NCI-H460 (cell line): ENCODE measurements at places on chromosomes 4 and X.
A peak's percentile ranks its signal among the peaks of the same experiment; 100 is the strongest.

DNA sequence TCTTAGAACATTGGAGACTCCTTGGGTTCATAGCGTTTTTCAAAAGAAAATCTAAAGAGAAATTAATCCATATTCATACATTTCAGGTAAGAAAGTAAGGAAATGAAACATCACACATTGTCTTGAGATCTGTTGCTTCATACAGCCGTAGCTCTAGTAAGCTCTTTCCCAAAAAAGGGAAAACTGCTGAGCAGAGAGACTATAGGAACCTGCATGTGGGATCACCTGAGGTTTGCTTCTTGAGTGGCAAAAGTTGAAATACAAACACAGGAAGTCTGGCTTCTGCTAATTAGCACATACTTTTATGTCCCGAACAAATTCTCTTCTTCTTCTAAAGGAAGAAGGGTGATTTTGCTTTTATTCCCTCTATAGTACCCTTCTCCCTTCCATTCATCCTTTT, 57.7 kb downstream of the MRPL1 start:
- no peak for DNase-seq

DNA sequence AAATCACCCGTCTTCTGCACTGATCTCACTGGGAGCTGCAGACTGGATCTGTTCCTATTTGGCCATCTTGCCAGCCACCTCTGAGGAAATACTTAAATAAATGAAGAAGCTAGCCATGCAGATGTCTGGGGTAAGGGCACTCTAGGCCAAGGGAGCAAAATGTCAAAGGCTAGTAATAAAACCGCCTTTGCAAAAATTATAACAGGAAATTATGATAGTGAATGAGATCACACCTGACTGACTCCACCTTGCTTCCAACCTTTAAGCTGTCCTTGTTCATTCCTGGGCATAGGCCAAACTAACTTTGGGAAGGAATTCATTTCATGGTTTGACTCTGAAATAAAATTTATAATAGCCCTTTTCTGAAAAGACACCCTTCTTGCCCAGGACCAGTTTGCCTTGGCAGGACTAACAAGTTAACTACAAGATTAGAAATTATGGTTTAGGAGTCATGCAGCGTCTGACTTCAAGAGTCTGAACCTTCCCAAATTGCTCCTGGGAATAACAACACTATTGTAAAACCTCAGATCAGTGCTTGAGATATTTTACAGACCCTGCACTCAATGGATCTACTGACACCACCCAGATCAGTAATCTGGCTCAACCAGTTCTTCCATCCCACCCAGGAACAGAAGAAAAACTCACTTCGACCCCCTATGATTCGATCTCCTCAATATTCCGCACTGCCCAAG, 246.9 kb upstream of the HDX start:
- no peak for DNase-seq

GRCh38 chr4:110306303-110306702, 107.9 kb upstream of the ELOVL6 start:
- no peak for DNase-seq

DNA sequence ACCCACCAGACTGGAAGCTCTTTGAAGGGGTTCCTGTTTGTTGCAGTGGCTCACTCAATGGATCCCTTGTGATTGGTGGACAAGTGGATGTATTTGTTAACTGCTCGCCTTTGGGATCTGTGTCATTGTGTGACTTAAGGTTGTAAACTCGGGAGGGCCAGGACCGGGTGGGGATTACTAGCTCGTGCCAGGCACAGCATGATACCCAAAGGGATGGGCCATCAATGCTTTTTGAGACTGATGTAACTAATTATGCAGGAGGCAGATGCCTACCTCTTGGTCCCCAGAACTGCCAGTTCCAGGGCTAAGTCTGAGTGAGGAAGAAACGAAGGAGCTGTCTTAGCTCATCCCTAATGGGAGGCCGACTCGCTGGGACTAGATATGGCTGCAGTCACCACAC, 27.7 kb downstream of the UTP14A start:
- DNase-seq = no peak

GRCh38 chr4:7055990-7056325, 11.9 kb downstream of the GRPEL1 start:
- DNase-seq = no peak

- no peak for DNase-seq
Measured at GRCh38 chr4:851701-852430, 25.9 kb upstream of the CPLX1 start.

DNA sequence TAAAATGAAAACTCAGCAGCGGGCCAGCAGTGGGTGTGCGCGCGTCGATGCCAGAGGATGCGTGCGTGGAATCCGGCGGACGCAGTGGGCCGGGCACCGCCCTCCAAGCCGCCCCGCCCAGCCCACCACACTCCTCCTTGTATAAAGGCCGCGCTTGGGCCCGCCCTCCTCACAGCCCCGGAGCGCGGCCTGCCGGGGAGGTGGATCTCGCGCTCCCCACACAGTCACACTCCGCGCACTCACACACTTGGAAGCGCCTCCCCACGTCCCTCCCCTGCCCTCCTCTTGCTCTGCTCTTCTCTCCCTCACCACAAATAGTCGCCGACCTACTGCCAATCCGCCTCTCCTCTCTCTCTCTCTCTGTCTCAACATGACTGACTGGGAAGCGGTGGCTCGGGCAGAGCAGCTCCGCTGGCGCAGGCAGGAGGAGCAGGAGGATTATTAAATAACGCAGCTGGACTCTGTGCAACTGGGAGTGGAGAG, at the start of gene CCSER1:
Gene CCSER1, plus strand, starts transcription at position 172 of the 483 bp plus-strand sequence.
- peak; percentile 24 for DNase-seq

DNA sequence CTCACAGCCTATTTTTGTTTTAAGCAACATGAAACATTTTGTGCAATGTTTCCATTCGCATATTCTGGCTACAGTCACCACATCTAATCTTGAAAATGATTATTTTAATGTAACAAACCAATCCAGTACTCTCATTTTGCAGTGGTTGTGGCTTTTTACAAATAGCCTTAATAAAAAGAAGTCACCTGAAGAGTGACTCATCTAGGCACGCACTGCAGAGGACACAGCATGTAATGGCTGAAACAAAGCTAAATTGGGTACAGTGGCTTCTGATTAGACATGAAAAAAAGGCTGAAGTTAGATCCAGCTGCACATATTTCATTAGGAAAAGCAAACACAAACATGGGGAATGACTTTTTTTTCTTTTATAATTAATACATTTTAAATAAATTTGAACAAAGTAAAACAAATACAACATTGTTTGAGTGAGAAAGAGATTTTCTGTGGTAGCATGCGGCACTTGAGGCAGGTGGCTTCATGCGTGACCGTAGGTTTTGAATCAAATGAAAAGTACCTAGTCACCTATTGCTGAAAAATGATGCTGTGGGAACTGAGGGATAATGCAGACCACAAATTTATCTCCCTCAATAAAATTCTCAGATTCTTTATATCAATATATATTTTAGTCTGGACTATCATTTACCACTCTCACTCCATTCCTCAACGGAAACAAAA, 240.8 kb upstream of the DDX53 start:
- DNase-seq = no peak

DNA sequence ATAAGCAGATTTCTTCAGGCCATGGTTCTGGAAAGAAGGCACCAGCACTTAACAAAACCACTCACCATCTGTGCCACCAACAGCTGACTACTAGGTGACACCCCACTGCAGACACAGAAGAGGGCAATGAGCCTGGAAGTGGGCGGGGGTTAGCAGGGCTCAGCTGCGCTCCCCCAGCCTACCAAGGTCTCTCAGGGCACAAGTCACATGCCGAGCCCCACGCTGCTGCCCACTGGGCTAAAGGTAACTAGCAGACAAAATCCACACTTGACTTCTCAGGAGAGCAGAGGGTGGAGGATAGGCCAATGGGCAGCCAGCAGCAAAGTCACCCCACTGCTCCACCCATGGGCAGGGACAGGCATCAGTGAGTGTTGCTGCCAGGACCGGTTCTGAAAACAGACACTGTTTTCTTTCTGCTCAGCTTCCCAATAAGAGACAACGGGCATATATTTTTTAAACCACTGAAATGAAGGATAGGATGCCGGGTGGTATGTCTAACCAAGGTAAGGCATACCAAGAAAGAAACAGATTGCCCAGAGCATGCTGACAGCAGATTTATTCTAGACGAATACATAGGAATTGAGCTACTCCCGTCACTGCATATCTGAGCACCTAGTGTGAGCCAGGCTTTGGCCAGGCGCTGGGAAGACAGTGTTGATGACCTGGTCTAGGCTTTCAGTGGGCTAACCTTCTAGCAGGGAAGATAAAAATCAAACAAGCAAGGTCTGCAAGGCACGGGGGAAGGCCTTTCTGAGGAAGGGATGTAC, 20.1 kb downstream of the ACSL1 start:
- no peak for DNase-seq

- no peak for DNase-seq
Measured at GRCh38 chrX:10615931-10616774, 4.2 kb downstream of the MID1 start.

- no peak for DNase-seq
Measured at GRCh38 chr4:39046249-39046648, 14.0 kb upstream of the TMEM156 start.

GRCh38 chrX:84188320-84188834, 378 bp upstream of the RPS6KA6 start:
- peak; percentile 13 for DNase-seq

DNA sequence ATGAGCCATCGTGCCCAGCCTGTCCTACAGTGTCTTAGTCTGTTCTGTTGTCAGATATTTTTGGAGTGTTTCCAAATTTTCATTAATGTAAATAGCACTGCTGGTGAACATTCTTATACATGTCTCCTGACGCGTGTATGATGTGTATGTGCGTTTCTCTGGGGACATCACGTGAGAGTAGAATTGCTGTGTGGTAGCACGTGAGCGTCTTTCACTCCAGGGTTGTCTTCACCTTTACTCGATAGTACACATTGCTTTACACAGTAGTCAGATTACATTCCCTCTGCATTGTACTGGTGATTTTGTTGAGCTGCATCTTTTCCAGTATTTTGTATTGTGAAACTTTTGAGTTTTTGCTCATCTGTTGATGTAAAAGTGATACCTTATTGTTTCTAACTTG, 60.0 kb downstream of the ARHGAP10 start:
- DNase-seq = no peak

DNA sequence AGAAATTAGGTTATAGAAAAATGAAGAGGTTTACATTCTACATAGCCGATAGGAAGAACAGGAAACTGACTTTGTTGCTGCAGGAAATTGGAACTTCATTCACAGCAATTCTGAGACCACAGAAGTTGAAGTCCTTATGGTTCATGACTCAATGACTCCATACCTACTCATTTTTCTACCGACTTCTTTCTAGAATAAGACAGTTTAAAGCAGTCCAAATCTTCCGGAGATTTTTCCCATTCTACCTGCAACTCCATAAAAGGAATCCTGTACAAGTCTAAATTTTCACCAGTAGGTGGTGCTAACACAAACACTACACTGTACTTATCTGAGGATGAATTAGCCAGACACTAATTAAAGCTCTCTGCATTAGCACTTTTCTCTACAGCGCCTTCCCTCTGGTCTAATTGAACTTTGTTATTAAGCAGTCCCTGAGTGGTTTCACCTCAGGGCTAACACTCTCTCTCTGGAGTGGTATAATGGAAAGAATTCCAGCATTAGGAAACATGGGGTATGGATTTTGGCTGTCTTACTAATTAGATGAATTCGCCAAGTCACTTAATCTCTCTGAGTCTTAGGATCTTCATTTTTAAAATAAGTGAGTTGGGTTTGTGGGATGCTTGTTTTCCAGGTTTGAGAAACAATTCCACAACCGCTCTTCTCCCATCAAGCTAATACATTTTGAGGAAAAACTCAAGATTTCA, 167.9 kb downstream of the SMIM20 start:
- peak; percentile 24 for DNase-seq

DNA sequence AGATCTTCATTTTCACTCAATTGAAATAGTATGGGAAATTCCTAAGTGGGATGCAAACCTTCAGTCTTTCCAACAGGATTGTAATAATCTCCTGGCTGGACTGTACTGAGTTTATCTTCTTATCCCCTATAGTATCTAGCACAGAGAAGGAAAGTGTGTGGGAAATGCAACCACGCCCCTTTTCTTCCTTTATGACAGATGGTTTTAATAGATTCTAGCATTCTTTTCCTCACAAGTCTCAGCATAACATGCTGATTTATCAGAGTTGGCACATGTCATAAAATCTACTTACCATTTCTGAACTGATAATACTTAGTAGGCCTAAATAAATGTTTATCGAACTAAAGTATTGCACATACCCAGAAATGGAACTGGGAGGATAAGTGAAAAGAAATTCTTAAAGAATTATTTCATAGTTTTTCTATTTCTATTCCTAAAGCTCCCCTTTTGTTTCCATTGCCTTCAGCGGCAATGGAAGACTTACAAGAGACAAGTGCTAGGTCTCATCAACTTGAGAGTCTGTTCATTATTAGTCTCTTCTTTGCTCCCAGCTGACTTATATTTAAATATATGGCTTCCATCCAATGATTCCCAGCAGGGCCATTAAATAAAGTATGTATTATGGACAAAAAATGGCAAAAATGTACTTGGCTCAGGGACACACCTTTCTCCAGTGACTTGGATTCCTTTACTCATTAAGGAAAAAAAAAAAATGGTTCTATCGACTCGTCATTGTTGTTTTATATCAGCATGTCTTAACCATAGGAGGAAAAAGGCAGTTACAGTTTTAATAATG, 484.5 kb downstream of the IL1RAPL1 start:
- no peak for DNase-seq

GRCh38 chrX:6965729-6966128, 181.8 kb upstream of the STS start:
- DNase-seq = no peak

- no peak for DNase-seq
Measured at GRCh38 chrX:118522230-118522926, 26.8 kb downstream of the DOCK11 start.

- no peak for DNase-seq
Measured at GRCh38 chrX:63963095-63963784, 178.2 kb upstream of the ARHGEF9 start.

GRCh38 chr4:16864199-16864598, 34.2 kb downstream of the LDB2 start:
- DNase-seq = no peak

GRCh38 chr4:24054910-24055309, 165.1 kb upstream of the PPARGC1A start:
- DNase-seq = no peak

GRCh38 chr4:53646795-53647194, 55.5 kb upstream of the LNX1 start:
- DNase-seq = no peak

DNA sequence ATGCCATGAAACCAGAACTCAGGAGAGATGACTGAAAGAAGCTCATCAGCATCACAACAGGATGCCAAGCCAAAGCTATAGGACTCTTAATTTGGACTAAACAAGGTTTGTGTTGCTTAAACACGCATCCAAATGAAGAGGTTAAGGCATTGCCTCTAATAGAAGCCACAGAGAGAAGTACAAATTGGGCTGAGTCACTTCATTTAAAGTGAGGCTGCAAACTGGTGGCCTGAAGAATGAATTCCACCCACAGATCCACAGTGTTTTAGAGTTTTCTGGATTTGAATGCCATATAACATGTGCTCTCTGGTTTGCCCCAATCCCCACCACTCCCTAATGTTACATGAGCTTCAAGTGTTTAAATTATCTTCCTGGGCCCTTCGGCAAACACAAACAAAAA, 103.5 kb downstream of the FIP1L1 start:
- DNase-seq = no peak

- no peak for DNase-seq
Measured at GRCh38 chr4:15349531-15349935, 78.3 kb upstream of the C1QTNF7 start.
